ENCODE measurements at places on chromosomes 12 and 14. TPM values are rescaled to one million over a fixed set of nuclear protein-coding genes. Genes with fewer than 3 reads are reported as not detected.

Gene CGRRF1
- 11.2 TPM for total RNA-seq

DNA sequence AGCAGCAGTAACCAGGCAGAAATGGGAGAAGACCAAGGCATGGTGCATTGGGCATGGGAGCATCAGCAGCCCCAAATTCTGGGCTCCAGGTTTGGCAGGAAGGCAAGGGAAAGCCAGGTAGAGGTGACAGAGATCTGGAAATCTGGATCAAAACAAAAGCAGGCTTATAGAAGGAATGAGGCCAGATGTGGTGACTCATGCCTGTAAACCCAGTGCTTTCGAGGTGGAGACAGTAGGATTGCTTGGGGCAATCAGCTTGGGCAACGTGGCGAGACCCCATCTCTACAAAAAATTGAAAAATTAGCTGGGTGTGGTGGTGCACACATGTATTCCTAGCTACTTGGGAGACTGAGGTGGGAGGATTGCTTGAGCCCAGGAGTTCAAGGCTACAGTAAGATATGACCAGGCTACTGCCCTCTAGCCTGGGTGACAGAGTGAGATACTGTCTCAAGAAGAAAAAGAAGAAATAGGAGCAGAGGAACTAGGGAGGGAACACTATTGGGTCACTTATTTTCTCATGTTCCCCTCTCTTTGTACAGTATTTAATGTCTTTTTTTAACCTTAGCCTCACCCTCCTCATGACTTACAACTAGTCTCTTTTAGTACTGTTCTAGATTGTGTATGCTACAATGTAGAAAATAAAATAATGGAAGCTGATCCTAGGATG is 25.1 kb downstream of the SLC4A8 start:
- H3K36me3 ChIP-seq, result no peaks in the 10 kb centered on the region
- no peak overlapping the region for H3K27ac ChIP-seq
- H3K4me3 ChIP-seq, result no peak overlapping the region
- H3K4me1 ChIP-seq, result no peaks in the 10 kb centered on the region
- no peaks in the 10 kb centered on the region for H3K27me3 ChIP-seq

GRCh38 chr14:65268594-65268993 is 143.9 kb upstream of the FUT8 start:
- no peak for DNase-seq
- H3K4me3 ChIP-seq, result no peak overlapping the region
- no peaks in the 10 kb centered on the region for H3K4me1 ChIP-seq
- H3K27ac ChIP-seq, result no peak overlapping the region
- H3K36me3 ChIP-seq, result no peaks in the 10 kb centered on the region
- H3K27me3 ChIP-seq, result no peaks in the 10 kb centered on the region

Gene FUT8
- 11.6 TPM for total RNA-seq

Gene NTN4
- total RNA-seq, result 11.7 TPM

Gene CD163
- not detected for total RNA-seq

Gene LRFN5
- total RNA-seq, result 43.0 TPM

DNA sequence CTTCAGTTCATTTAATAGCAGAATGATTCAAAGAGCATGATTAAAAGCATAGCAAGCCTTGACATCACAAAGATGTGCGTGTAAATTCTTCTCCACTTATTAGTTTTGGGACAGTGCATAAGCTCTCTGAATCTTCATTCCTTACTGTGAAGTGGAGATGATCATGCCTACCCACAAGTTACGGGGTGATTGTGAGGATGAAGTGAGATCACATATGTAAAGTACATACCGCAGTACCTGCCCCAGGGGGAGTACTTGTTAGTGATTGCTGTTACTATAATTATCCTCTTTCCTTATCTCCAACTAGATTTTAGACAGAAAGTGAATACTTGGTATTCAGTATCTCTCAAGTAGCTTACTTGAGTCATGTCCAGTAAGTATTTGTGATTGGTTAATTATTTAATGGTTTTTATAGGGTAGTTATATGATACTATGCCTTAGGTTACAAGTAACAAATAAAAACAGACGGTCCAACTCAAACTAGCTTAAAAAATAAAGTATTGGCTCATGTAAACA is 6.0 kb downstream of the RAD9B start:
- no peak overlapping the region for H3K27ac ChIP-seq
- H3K36me3 ChIP-seq, result no peaks in the 10 kb centered on the region

Gene CDH24
- total RNA-seq, result 44.8 TPM

Data from A673 (cell line).